ENCODE measurements at places on chromosomes 16 and 17.

GRCh38 chr17:18235743-18236256 lies 10.4 kb downstream of the LLGL1 start:
- no peak for DNase-seq

DNA sequence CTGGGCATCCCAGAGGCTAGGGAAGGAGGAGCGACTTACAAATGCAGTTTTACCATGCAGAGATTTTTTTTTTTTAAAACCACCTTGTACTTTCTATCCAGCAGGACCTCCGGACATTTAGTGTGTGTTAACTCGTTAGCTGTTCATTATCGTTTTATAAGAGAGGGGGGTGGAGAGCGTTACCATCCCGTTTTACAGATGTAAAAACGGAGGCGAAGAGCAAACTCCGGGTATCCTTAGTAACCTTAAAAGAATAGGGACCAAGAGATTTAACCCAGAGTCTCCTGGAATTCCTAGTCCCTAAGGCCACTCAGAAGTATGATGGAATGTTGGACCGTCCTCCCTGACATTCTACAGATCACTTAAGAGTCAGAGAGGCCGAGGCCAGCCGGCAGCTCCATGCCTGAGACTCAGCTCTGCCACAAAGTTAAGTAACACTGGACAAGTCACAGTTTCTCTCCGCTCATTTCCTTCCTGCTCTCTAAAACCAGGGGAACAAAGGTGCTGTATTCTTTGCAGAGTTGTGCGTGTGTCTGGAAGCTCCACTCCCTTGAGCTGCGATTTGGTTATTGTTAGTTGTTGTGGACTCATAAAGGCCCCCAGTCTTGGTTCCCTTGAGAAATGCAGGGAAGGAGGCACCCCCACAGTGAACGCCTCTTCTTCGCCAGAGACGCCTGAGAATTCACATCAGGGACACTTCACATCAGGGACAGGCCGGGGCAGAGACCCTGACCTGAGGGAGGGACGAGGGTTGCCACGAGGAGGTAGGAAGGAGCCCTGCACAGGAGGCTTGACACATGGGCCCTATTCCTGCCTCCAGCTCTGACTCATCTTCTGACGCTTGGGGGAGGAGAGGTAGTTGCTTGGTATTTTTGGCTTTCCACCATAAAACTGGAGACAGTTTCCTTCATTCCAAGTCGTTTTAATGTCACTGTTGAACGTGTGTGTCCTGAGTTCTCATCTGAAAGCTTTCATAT lies 1.2 kb downstream of the DUSP14 start:
- DNase-seq: peak; percentile 47

GRCh38 chr16:17104654-17105053 lies 366.1 kb downstream of the XYLT1 start:
- no peak for DNase-seq

- no peak for DNase-seq
These were observed 25.4 kb downstream of the IL4R start for GRCh38 chr16:27339180-27339579.

DNA sequence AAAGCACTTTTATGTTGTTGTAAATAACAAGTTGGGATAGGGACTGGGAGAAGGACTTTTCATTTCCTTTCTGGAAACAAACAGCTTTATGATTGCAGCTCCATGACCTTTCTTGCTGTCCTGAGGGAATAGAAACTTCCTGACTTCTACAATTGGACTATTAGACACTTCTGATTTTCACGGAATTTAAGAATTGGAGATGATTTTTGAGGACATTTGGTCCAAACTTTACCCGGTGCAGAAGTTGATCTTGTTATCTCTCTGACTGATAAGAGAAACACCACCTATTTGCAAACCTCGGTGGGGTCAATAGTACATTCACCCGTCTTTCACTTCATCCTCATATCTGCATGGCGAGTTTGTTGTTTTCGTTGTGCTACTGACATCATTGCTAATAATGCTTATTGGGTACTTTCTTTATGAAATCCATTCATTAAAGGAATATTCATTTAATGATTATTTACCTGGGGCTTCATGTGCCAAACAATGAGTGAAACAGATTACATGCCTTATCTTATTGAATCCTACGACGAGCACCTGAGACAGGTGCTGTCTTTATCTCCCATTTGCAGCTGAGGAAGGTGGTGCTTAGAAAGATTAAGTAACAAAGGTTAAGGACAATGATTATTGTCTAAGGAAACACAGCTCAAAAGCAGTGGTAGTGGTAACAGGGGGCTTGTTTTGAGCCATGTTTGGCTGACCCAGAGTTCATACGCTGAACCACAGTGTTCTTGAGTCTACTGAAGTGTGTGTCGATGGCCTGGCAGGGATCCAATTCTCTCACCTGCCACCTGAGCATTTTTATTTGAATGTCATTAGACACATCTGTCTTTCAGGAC lies 176.9 kb upstream of the FAM20A start:
- DNase-seq: no peak

- no peak for DNase-seq
These were observed 57.4 kb downstream of the C16orf78 start for GRCh38 chr16:49431040-49431439.

GRCh38 chr17:17783825-17784656 lies 52.7 kb downstream of the SREBF1 start:
- DNase-seq: peak; percentile 55

DNA sequence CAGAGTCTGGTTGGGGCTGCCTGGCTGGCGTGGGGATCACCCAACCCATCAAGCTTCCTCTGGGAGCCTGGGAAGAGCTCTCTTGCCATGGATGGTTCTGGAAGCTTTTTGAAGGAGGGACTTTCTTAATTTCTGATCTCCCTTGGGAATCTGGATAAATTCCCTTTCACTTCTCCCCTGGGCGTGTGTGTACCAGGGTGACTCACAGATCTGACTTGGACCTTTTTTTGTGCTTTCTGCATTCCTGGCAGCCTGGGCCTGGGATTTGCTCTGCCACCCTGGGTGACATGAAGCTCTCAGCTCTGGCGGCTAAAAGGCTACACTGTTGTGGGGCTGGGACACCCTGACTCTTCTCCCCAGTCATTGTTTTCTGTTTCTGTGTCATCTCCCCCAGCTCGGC lies 70.1 kb downstream of the ABCC1 start:
- DNase-seq: no peak

DNA sequence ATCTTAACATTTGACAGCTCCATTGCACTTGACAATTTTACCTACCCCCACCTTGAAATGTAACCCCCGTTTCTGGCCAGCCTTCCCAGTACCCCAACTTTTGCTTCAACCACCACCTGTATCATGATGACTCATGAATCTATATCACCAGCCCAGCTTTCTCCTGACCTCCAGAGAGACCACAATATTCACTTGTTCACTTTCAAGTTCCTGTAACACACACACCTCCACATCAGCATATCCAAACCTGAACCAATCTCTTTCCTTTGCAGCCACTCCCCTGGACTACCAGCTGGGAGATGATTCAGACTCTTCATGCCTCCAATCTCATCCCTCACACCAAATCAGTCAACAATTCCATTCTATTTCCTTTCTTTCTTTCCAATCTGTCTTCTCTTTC lies 8.0 kb downstream of the SMG6 start:
- no peak for DNase-seq

GRCh38 chr16:80104401-80104800 lies 436.4 kb upstream of the DYNLRB2 start:
- DNase-seq: no peak

GRCh38 chr16:69861292-69862030 lies 89.7 kb upstream of the CLEC18A start:
- no peak for DNase-seq

- DNase-seq: no peak
These were observed 123.6 kb upstream of the MED13 start for GRCh38 chr17:62188713-62189112.

GRCh38 chr16:19417640-19418039 lies at the start of gene TMC5:
TSS of gene TMC5 (plus strand) at chr16:19417883. CDS start at chr16:19440039, 22,156 bp downstream.
- DNase-seq: no peak

DNA sequence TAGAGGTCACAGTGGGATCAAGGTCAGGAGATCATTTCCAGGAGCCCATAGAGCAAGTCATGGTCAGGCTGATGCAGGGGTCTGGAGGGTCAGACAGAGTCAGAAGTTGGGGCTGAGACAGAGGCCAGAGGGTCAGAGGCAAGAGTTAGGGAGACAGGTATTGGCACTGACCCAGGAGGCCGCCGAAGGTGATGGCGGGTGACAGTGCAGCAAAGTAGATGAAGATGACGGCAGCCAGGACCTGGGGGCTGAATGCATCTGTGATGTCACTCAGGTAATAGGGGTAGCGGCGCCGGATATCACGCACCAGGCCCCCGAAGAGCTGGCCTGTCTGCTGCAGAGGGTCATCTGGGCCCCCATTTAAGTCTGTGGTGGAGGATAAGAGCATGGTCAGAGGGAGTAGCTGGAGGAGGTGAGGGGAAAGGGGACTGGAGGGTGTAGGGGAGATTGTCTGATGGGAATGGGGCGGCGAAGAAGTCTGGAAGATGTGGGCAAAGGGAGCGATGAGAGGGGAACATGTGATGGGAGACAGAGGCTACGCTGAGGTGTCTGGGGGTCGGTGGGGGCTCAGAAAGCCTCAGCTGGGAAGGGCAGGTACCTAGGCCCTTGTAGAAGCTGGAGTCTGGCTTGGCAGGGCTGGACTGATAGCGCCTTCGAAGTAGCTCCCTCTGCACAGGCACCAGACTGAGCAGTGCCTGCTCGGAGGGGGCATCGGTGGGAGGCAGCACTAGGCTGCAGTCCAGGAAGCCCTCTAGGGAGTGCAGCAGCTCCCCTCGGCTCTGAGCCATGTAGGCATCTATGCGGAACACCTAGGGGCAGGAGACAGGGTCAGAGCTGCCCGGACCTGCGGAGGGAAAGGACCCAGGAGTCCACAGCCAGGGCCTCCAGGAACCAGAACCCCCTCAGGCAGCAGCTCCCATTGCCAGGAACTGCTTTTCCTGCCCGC lies 9.8 kb downstream of the SLC4A1 start:
- no peak for DNase-seq

DNA sequence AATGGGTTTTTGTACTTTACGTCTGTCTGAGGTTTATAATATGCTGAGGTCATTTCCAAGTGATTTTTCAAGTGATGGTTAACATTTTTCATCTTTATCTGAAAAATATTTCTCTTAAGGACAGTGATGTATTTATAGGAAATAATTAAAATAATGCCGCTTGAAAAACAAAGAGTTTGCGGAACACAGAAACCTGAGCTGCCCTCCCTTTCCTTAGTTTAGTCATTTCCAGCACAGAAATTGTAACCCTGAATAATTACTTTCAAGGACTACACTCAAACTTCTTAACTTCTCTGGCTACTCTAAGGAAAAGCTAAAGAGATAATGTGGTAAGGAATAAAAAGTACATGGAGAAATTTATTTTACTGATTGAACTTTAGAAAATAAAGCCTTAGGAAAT lies 54.6 kb downstream of the MRTFB start:
- DNase-seq: no peak

GRCh38 chr16:79653373-79653891 lies 52.9 kb upstream of the MAF start:
- no peak for DNase-seq

DNA sequence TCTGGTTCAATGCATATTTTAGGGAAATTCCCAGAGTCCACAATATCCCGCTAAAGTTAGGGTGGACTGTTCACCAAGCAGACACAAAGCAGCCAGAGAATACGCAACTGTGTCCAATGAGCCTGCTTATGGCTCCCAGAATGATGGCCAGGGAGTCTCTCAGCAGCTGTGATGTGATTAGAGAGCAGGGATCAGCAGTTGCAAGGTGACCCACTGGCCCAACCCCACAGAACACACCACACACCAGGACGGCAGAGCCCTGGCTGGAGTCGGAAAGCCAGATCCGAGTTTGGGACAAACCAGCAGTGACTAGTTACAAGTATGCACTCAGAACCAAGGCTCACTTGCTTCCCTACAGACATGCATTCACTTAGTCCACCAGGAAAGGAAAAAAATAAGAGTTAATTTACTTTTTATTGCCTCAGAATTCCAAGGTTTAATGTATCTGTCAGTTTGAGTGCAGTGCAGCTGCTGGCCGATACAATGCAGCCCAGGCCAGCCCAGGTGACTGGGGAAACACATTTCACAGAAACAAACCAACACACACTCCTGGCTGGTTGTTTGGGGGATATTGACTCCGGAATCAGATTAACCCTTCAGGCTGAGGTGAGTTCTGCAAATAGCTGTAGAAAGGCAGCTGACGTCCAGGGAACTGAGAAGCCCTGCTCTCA lies 121.7 kb downstream of the HIC1 start:
- no peak for DNase-seq

GRCh38 chr16:50473356-50473945 lies 74.7 kb upstream of the NKD1 start:
- DNase-seq: no peak

DNA sequence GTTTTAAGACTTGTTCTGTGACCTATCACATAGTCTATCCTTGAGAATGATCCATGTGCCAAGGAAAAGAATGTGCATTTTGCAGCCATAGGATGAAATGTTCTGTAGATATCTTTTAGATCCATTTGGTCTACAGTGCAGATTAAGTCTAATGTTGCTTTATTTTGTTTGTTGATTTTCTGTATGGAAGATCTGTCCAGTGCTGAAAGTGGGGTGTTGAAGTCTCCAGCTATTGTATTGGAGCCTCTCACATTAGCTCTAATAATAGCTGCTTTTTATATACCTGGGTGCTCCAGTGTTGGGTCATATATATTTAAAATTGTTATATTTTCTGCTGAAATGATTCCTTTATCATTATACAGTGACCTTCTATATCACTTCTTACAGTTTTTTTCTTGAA lies 155.6 kb upstream of the MON1B start:
- DNase-seq: no peak

DNA sequence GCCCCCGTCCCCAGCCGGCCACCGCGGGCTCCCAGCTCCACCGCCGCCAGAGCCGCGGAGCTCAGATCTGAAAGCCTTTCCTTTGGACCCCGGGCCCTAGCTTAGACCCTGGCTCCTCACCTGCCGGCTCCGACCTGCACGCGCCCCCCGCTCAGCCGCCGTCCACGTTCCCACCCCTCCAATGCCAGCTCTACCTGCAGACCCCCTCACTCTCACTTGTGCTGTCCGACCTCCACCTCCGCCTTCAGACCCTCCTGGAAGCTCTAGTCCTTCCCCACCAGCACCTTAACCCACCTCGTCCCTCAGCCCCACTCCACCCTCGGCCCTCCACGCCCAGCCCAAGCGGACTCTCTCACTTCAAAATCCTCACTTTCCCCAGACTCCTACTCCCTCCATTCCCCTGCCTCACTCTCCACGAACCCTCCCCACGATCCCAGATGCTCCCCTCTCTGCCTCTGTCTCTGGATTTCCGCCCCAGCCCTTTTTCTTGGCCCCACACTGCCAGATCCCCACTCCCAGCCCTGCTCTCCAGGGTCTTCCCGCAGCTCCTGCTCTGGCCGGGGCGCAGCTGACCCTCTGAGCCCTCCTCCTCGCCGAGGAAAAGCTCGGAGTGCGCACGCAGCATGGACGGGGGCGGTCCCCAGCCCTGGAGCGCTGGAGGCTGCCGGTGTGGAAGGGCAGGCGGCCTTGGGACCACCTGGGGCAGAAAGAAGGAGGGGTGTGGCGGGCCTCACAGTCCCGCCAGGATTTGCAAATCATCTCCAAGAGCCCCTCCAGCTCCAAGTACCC lies at the start of gene TMEM114:
TSS of gene TMEM114 (minus strand) at position 612 of the 789 bp plus-strand sequence. CDS start 673 bp downstream, outside the sequence.
- no peak for DNase-seq

- no peak for DNase-seq
These were observed 17.7 kb upstream of the DOC2B start for GRCh38 chr17:199191-199604.

- no peak for DNase-seq
These were observed 4.4 kb downstream of the RPL3L start for GRCh38 chr16:1950047-1950446.

- DNase-seq: no peak
These were observed 904 bp downstream of the MAP2K3 start for GRCh38 chr17:21285164-21286065.

- no peak for DNase-seq
These were observed 112.0 kb upstream of the METRNL start for GRCh38 chr17:82967268-82968032.

- no peak for DNase-seq
These were observed 80.2 kb downstream of the RPA1 start for GRCh38 chr17:1909985-1910384.

Measured in NAMALWA (cell line).